ENCODE measurements at places on chromosomes 4 and X.

- no peak for DNase-seq
Observed at GRCh38 chr4:139950568-139950967, 203.4 kb downstream of the MAML3 start.

DNA sequence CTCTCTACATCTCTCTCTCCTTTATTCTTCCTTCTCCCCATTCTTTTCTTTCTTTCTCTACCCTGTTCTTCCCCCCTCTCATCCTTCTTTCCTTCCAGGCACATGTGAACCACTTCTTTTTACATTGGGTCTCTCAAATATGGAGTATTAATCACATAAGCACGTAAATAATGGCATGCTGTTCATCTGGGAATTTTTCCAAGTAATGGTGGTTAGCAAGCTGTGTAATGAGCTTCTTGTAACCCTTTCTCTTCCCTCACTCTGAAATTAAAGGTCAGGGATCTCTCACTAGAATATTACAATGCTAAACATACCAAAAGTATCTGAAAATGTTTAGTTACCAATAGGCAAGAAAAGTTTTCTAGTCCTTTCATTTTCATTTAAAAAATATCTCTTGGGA lies 239.9 kb upstream of the TEX13A start:
- DNase-seq = no peak

DNA sequence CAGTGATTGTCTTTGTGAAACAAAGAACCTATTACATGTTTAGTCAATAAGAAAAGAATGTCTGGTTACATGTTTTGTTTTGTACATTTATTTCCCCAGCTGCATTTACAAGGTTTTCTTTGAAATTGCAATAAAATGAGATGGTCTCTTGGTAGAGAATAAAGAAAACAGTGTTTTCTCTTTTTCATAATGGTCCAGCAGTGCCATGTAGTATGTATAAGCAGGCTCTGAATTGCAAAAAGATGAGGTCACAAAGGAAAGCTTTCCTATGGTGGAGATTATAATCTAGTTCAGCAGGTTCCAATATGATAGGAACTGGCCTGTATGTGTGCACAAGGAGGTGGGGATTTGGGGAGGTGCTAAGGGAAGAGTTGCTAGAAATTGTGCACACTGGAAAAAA lies 1417.3 kb downstream of the STIM2 start:
- DNase-seq = no peak

GRCh38 chrX:112043997-112044396 lies 38.6 kb downstream of the TRPC5 start:
- DNase-seq = no peak

- DNase-seq = no peak
Observed at GRCh38 chrX:66632981-66633380, 5.9 kb downstream of the EDA2R start.

- DNase-seq = no peak
Observed at GRCh38 chr4:8328456-8328855, 58.9 kb downstream of the HTRA3 start.

DNA sequence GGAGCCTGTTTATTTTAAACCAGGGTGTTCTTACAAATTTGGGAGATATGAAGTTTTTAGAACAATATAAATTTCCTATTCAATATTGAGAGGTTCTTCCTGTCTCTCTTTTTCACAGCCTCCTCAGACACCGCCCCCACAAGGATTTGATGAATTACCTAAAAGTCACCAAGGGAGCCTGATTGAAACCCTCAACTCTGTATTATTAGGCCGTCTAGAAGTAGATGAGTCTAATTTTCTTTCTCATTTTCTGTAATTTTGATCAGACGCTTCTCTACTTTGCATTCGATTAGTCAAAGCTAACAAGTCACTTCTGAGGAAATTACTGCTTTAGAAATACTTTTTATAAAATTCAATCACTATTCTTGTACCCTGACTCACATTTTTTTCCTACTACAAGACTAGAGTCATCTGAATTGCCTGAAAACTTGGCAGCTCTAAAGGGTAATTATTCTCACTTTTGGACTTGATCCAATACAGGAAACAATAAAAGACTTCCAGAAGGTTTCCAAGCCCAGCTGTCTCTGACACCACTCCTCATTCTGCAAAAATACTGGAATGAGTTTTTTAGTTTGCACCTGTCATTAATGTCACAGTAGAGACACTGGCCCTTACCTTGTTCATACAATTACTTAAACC lies 111.2 kb downstream of the ELOVL6 start:
- no peak for DNase-seq

GRCh38 chr4:62399242-62399641 lies 1199.1 kb downstream of the ADGRL3 start:
- no peak for DNase-seq

- DNase-seq = no peak
Observed at GRCh38 chr4:110605077-110605476, 17.8 kb downstream of the PITX2 start.

- no peak for DNase-seq
Observed at GRCh38 chrX:34555481-34555880, 101.6 kb downstream of the TMEM47 start.

DNA sequence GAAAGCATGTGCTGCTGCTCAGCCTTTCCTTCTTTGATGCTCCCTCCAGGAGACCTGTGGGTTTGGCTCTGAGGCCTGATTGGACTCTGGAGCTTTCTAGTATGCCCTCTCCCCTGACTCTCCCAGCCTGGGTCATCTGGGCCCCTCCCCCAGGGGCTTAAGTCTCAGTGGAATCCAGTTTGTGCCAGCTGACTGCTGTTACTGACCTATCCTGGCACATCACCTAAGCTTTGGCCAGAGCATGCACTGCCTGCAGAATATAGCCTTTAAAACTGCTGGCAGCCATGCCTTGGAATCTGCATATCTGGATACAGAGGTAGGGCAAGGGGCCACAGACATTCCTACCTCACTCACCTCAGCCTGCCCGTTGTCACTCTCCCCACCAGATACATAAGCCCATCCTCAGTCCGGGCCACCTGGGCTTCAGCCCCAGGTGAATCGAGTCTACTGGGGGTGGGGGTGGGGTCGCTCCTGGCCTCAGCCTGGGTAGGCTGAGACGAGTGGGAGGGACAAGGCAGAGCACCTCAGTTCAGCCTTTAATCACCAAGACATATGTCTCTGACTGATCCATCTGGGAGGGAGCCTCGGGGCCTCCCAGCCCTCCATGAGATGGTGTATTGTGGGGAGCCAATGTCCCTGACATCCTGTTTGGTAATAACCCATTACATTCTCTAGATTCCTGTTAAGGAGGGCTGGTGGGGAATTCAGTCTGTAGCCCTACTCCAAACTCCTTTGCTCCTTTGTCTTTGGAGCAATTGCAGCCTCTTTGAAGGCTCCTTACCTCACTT lies 61.2 kb downstream of the STARD8 start:
- no peak for DNase-seq

DNA sequence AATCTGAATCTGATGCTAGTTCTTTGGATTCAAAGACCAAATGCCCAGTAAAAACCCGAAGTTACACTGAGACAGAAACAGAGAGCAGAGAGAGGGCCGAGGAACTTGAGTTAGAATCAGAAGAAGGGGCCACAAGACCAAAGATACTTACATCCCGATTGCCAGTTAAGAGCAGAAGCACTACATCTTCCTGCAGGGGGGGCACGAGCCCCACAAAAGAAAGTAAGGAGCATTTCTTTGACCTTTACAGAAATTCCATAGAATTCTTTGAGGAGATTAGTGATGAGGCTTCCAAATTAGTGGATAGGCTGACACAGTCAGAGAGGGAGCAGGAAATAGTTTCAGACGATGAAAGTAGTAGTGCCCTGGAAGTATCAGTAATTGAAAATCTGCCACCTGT lies 309.3 kb downstream of the ANK2 start:
- DNase-seq = no peak

DNA sequence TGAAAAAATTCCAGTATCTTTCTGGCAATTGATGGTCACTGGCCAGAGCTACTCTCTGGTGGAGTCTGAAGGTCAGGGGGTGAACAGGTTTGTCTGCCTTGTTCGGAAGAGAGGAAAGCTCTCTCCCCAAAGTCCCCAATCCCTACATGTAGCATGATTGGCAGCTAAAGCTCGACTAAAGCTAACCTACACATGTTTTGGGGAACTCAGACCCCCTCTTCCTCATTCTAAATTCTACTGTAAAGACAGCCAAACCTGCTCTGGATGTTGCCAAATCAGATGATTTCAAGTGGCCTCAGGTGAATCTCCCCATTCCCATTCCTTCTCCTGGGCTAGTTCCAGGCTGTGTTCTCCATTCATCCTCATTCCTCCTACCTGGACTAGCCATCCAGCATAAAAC lies 84.1 kb downstream of the MSN start:
- no peak for DNase-seq

DNA sequence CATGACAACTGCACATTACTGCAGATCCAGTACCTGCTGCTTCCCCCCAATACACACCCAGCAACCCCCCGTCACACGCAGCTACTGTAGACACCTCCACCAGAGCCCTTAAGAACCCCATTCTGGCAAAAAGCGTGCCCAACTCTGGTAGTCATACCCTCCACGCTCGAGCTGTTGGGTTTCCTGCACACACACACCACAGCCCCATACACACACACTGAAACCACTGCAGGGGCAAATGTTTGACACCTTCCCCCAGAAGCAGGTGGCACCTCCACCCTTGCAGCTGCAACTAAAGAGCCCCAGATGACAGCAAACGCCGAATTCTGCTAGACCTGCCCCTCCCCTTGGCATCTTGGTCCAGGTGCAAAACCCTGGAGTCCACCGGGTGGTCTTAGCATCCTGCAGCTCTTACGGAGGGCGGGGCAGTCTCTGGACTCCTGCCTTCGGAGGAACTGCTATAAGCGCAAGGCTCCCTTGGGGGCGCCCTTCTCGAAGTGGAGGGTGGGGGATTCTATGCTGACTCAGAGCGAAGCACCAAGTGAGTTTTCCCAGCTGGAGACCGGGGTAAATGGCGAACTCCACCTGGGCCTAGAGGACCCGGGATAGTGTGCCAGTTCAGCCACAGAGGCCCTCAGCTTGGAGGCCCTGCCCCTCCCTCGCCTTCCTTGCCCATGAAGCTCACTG lies 1.5 kb downstream of the FRMPD3 start:
- DNase-seq = no peak

DNA sequence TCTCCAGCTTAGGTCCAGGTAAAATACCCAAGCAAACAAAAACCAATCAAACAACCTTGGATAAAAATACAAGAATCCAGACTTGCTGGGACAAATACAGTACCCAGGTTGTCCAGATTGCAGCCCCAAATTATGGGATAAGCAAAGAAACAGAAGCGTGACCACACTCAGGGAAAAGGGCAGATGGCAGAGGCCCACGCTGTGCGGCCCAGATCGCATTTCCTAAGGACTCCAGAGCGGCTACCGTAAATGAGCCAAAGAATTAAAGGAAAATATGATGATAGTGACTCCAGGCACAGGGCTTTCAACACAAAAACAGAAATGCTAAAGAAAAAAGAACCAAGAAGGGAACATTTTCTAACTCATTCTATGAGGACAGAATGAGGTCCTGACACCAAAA lies 50.3 kb downstream of the FGFRL1 start:
- no peak for DNase-seq

DNA sequence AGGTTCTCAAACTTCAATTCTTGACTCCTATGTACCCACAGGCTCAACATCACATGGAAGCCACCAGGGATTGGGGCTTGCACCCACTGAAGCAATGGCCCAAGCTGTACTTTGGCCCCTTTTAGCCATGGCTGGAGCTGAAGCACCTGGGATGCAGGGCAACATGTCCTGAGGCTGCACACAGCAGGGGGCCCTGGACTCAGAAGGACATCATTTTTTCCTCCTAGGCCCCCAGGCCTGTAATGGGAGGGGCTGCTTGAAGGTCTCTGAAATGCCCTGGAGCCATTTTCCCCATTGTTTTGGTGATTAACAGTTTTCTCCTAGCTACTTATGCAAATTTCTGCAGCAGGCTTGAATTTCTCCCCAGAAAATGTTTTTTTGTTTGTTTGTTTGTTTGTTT lies 465.1 kb upstream of the PCDH10 start:
- no peak for DNase-seq

- DNase-seq = no peak
Observed at GRCh38 chr4:174314274-174314673, 30.6 kb downstream of the CEP44 start.

- no peak for DNase-seq
Observed at GRCh38 chrX:15500497-15500966, at the start of gene BMX. BMX (plus strand) TSS chrX:15500807; CDS start chrX:15508354, 7,547 bp downstream.

DNA sequence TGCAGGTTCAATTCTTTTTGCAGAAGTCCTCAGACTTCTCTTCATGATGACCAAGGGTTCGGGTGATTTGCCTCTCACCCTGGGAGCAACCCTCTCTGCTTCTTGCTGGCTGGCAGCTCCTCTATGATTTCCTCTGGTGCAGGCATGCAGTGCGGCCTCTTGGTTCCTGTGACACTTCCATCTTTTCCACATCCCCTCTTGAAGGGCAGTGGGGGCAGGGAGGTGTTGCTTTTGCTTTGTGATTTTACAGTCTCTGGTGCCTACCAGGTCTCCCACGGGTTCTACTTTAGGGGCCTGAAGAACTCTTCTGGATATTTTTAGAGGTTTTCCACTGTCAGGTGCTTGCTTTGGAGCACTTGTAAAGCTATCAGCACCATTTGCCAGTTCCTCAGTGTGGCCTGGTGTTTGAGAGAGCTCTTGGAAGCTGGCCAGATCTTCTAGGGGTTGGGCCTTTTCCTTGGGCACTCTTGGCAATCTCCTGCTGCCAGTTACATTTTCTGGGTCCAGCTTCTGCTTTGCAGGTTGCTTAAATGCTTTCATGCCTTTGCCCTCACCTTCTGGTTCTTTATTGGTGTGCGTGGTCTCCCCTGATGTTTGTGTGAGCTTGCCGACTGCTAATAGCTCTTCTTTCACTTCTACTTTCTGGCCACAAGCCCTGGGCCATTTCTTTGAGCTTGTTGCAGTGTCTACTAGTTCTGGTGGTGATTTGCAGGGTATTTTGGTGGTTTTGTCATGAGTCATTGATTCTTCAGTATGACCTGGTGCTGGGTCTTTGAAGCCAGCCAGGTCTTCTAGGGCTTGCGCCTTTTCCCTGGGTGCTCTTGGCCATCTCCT lies 11.5 kb upstream of the CHST7 start:
- no peak for DNase-seq

DNA sequence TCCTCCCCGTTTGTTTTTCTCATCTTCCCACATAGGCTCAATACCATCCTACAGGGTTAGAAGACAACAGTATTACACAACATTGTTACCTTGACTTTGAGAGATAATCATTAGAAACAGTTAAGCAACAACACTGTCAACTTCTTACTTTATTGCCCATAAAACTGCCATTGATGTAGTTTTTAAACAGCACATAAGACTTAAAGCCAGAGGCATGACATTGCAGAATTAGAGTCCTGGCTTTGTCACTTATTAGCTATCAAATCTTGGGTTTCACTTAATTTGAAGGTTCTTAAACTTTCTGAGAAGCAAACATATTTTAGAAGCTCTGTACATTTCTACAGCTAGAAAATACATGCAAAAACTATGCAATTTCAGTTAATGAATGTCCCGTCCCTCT lies 41.8 kb downstream of the EIF4E start:
- no peak for DNase-seq
